ENCODE measurements at places on chromosomes 11 and 22.

- no peak for DNase-seq
These were observed 8.0 kb upstream of the ESAM start for GRCh38 chr11:124769806-124770774.

DNA sequence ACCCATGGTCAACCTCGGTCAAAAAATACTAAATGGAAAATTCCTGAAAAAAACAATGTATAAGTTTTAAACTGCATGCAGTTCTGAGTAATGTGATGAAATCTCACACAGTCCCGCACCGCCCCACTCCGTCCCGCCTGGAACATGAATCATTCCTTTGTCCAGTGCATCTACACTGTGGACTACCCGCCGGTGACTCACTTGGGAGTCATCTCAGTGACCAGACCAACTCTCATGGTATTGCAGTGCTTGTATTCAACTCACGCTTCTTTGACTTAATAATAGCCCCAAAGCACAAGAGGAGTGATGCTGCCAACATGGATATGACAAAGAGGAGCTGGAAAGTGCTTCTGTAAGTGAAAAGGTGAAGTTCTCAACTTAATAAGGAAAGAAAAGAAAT, 48.8 kb downstream of the ARHGAP32 start:
- DNase-seq, result peak; percentile 93

DNA sequence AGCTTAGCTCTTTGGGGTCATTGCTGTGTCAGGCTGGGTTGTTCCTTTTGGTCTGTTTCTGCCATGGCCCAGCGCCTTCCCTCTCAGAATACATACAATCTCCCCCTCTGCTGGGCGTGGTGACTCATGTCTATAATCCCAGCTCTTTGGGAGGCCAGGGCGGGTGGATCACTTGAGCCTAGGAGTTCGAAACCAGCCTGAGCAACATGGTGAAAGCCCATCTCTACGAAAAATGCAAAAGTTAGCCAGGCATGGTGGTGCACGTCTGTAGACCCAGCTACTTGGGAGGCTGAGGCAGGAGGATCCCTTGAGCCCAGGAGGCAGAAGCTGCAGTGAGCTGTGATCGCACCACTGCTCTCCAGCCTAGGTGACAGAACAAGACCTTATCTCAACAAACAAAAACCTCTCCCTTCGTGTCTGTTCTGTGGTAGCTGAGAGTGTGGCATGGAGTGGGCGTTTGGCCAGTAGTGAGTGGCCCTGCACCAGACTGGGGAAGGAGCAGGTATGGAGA, 46.7 kb upstream of the RAB1B start:
- no peak for DNase-seq

GRCh38 chr11:75350743-75351540, 519 bp downstream of the ARRB1 start:
- no peak for DNase-seq

- DNase-seq, result no peak
These were observed 40.9 kb upstream of the PPP2R1B start for GRCh38 chr11:111807076-111807475.

- no peak for DNase-seq
These were observed 34.0 kb downstream of the HIPK3 start for GRCh38 chr11:33291004-33291777.

- no peak for DNase-seq
These were observed 8.2 kb upstream of the MAFF start for GRCh38 chr22:38193580-38193979.

GRCh38 chr22:30241576-30242371, 4.8 kb downstream of the LIF start:
- no peak for DNase-seq

- DNase-seq, result no peak
These were observed 445.6 kb downstream of the NTM start for GRCh38 chr11:131816051-131816450.

GRCh38 chr11:897253-898142, 13.1 kb downstream of the CHID1 start:
- DNase-seq, result no peak

GRCh38 chr11:48005831-48006270, 25.5 kb downstream of the PTPRJ start:
- no peak for DNase-seq

DNA sequence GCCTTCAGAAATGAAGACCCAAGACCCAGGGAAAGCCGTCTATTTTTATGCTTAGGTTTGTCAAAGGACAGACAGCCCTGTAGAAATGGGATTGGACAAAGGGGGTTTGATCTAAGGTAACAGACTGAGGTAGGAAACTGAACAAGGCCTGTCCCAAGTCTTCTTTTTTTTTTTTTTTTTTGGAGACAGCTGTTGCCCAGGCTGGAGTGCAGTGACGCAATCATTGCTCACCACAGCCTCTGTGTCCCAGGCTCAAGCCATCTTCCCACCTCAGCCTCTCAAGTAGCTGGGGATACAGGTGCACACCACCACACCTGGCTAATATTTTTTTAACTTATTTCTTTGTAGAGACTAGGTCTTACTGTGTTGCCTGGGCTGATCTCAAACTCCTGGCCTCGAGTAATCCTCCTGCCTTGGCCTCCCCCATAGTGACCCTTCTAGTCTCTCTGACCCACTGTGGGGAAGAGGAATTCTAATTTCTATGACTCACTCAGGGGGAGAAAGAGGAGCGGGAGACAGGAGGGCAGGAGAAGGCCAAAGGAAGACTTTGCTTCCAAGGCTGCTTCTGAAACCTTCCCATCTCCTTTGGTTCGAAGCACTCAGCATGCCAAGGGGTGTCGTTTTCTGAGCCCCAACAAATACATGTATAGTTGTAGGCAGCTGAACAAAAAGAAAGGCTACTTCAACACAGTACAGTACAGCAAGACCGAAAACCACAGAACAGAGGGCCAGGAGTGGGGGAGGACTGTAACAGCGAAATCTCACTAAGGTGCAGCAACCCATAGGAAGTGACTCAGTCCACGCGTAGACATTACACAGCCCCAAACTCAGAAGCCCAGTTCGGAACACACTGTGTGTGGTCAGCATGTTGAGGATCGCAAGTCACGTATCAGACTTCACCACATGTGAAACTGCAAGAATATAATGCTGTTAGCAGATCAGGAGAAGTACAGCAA, 872 bp downstream of the TMA7B start:
- DNase-seq, result peak; percentile 5

- no peak for DNase-seq
These were observed 184.9 kb downstream of the SNX19 start for GRCh38 chr11:130731401-130731800.

DNA sequence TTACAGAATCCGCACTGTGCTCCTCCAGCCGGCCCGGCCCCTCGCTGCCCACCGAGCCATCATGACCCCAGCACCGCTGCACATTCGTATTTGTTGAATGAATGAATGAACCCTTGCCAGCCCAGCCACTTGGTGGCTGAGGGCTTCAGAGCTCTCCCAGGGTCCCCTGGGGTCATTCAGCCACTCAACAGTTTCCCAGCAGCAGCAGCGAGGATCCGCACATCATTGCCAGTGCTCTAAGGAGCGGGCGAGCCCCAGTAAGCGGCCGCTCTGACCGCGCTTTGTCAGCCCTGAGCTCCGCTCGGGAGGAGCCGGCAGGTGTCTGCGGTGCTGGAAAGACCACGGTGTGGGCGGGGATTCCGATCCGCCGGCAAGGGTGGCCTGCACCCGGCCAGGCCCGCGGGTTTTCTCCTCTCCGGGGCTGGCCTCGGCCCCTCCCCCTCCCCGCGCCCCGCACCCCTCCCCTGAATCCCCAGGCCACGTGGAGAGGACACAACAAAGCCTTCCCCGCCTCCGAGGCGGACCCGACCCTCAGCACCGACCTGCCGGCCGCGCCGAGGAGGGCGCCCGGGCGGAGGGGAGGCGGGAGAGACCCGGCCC, 563 bp downstream of the BID start:
- no peak for DNase-seq

GRCh38 chr11:73198677-73199076, 19.4 kb upstream of the P2RY2 start:
- DNase-seq, result no peak

GRCh38 chr11:9716275-9717039, 52.6 kb downstream of the SWAP70 start:
- no peak for DNase-seq

DNA sequence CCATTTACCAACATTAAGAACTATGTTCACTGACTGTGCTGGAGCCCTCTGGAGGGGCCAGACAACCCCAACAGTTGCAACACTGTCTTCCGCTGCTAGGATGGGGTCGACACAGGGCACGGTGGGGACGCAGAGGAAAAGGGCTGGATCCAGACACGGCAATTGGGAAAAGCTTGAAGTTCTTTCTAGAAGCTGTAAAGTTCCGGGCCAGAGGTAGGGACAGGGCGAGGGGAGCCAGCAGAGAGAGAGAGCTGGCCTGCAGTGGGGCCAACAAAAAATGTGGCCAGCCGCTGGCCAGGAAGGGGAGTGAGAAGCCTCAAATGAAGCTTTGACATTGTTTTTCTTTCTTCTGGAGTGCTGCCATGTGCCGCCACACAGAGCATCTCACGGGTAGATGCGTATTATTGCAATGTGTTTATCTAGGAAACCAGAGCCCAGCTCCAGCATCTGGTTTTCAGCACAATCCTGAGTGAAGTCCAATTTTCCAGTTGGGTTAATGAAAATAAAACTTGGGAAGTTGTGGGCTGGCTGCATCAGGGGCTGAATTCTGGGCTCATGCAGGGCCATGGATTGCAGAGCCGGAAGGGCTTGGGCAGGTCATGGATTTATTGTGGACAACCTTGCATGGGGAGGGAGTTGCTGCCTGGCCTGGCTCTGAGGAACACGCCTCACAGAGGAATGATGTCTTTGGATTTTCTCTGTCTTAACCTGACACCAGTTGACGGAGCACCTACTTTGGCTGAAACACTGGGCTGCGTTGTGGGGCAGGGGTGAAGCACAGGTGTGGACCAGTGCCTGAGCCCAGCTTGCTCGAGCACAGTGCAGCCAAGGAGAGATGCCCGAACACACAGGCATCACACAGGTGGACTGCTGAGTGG, 67.6 kb upstream of the AMPD3 start:
- DNase-seq, result peak; percentile 96

DNA sequence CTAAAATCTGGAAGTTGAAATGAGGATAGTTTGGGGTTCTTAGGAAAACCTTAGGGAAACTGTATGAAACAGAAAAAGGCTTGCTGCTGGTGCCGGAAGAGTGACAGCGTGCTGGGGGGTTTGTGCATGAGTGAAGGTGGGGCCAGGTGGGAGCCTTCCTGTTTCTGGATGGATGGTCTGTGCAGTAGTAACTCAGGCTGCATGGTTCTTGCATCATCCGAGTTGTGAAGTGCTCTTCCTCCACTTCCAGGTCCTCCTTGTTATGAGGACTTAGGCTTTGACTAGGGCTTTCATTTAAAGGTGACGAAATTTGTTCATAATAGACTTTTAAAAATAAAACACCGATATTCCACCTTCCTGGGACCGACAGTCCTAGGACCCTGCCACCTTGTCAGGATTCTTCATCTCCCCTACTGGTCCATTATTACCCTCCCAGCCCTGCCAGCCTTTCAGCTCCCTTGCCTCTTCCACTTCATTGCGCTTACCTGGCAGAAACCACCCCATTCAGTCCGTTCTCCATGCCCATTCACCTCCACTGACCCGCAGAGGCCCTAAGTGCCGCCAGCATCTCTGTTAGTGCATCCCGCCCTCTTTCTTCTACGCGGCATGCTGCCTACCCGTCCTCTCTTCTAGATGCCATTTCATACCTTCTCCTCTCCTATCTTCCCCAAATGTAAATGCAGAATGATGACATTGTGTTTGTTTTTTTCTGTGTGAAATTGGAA, 47.3 kb downstream of the PPFIA1 start:
- DNase-seq, result no peak

- no peak for DNase-seq
These were observed 31.6 kb upstream of the WNT11 start for GRCh38 chr11:76237914-76238313.

All from GM04503 (cell line).